ENCODE measurements at places on chromosomes 7 and 10.

DNA sequence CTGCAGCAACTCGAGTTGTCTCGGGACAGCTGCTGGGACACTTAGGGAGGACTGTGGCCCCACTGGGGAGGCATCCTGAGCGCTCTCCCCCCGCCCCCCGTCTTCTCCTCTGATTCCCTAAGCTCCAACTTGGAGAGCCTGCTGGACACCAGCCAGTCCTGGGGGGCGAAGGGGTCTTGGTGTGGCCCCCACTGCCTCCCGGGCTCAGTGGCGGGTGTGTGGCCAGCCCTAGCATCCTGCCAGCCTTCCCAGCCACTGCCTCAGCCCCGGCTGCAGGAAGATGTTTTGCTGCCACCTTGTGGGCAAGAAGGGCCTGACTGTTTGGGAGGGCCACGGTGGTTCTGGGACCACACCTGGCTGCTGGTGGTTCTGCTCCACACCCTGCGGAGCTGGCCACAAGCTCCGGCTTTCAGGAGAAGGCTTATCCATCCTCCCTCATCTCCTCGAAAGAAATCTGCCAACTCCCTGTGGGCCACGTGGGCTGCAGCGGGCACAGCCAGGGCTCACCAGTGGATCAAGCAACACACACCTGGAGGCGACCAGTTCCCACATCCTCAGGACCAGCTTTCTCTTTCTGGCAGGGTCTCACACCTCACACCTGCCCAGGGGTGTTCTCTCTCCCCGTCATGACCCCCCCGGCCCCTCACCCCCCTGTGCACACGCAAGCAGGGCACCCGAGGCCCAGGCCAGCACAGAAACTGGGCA is 24.8 kb downstream of the AGAP3 start:
- peak; percentile 70 for DNase-seq

DNA sequence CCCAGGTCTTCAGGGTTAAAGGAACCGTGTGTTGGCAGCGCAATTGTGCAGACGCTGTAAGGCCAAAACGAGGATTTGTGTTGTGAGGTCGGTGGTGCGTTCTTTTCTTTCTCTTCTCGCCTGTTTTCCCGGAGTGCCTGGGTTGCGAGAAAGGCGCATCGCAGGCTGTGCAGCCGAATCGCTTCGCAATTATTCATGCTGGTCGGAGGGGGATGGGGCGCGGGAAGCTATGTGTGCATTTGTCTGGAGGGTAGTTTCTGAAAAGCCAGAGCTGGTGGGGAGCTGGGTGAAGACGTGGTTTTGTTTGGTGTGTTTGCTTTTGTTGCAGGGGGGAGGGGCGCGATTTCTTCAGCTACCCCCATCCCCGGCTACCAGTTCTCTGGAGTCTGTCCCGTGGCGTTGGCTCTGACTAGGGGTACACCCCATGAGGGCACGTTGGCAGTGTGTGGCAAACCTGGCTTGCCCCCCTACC is 2.1 kb downstream of the MXI1 start:
- peak; percentile 67 for DNase-seq

DNA sequence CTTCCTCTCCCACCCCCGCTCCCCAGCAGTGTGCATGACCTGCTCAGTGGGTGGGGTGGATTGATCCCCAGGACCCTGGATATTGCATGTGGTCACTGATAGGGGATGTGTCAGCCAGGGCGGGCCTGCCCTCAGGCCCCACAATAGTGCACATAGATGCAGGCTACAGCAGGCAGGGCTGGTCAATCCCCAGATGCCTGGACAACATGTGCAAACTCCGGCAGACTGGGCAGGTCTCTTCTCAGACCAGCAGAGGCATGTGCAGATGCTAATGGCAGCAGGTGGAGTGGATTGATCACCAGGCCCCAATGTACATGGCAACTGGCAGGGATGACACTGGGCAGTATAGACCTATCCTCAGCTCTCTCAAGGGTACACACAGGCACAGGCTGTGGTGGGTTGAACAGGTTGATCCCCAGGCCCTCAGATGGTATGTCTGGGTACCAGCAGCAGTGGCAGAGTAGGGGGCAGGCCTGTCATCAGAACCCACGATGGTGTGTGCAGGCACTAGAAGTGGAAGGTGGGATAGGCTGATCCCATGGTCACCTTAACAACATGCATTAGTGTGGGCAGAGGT is 98.6 kb downstream of the LANCL2 start:
- DNase-seq: no peak

DNA sequence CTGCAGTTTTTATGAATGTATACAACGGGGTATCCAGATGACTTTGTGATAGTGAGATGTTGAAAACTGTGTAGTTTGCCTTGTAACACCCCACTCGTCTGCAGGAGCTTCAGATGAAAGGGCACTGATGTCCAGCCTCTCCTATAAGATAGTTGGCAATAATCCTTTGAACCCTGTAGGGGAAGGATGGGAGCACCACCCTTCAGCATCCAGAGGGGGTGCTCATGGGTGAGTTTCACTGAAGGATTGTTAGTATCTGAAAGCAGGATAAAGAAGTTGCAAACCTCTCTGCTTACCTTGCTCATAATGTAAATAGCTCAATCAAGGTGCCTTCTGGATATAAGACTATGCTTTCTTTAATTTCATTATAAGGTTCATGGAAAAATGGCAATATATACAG is 201.5 kb downstream of the TMEM178B start:
- no peak for DNase-seq

DNA sequence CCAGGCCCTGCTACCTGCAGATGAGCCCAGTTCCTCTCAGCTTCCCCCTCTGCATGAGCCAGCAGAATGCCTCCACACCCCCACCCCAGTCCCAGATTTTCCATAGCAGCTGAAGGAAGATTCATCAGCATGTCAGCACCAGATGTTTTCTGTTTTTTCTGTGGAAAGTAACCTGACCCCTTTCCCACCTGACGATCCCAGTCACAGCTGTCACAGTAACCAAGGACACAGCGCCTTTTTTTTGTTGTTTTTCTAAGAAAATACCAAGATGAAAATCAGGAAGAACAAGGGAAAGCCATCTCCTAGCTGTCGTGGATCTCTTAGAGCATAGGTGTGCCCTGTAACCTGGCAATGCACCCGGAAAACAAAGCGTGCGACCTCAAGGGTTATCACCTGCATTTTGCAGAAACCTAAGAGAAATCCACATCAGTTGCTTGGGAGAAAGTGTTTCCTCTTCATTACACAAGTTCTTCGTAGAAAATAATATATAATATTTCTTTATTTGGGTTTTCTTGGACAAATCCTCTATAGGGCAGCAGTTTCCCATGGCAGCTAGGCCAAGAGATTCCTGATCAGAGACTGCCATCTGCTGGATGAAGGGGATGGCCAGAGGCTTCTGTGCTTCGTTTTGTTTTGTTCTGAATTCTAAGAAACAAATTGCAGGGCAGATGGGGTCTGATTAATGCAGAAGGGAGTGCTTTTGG is 401.9 kb downstream of the TNS3 start:
- no peak for DNase-seq

DNA sequence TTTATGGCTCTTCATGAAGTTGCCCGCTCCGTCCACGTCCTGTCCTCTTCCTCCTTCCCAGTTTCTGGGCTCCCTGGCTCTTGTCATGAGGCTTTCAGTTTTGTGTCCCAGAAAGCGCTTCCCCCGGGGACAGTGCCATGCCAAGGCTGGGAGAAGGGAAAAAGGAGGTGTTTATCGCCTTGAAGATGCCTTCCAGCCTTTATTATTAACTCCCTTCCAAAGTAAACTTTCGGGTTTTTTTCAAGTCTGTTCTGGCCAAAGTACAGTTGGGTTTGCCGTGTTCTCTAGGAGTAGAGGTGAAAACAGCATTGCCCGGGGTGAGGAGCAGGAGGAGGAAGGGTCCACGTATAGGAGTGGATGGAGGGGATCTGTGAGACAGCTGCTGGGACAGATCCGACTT is 117.2 kb downstream of the CUX1 start:
- DNase-seq: no peak

- no peak for DNase-seq
Observed at GRCh38 chr10:4372601-4373000, 453.4 kb upstream of the AKR1E2 start.

DNA sequence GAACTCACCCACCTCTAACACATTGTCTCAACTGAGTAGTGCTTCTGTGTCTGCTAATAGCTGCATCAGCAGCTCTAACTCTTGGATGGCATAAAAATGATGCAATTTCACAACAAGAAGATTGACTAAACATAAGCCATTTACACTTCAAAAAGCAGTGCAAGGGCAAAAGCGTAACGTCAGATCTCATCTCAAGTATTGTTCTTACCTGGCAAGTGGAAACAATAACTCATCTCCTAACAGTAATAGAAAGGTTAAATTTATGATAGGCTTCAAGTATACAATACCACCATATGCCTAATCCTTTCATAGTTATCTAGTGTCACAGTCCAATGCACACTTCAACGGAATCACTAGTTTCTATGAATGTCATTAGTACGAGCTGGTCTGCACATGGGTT is 14.8 kb downstream of the TPK1 start:
- DNase-seq: no peak

DNA sequence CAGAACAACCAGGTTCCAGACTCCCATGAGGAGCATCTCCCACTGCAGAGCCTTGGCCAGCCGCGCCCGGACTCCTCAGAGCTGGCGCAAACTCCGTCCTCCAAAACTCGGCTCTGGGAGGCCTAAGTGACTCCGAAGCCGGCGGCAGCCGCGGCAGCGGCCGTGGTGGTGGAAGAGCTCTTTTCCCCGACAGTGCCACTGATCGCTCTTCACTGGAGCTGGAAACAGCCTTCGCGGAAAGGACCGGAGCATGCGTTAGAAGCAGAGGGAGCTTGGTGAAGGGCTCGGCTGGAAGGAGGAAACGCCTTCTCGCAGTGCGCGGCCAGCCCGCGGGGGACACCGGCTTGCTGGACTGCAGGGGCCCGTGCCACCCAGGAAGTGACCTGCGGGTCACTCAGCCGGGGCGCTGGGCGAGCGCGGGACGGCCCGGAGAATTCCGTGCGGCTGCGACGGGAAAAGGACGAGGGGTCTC is 5.0 kb upstream of the HOXA13 start:
- DNase-seq: no peak

- DNase-seq: no peak
Observed at GRCh38 chr10:129614341-129614740, 147.3 kb downstream of the MGMT start.

Data from activated CD4-positive, alpha-beta T cell treated with anti-CD3 and anti-CD28 coated beads, Interleukin-2, amount 50 U/mL, for 4 hours (primary cell).